A549 treated with Mapracorat at 1 μM for 4 hours (cell line): ENCODE measurements at places on chromosomes 1 and 21. TPM values are rescaled to one million over a fixed set of nuclear protein-coding genes. Genes with fewer than 3 reads are reported as not detected.

RCAN3 gene
- 11.3 to 15.8 TPM (median 14.1 TPM) in 5 replicates for total RNA-seq

MATN1 gene
- 0.11 to 0.26 TPM (median 0.17 TPM) in 4 of 5 replicates, not detected in the other for total RNA-seq

OLFML3 gene
- total RNA-seq: 3.6 to 4.2 TPM (median 3.9 TPM) in 5 replicates

SMCP gene
- not detected in 5 replicates for total RNA-seq

SLC37A1 gene
- 2.7 to 3.6 TPM (median 3.2 TPM) in 5 replicates for total RNA-seq

ISG15 gene
- 14.5 to 24.2 TPM (median 20.9 TPM) in 5 replicates for total RNA-seq

NEGR1 gene
- not detected in 5 replicates for total RNA-seq

CFHR3 gene
- total RNA-seq: 0.08 to 0.35 TPM (median 0.14 TPM) in 3 of 5 replicates, not detected in the others

EPHA2 gene
- 98.7 to 150 TPM (median 137 TPM) in 5 replicates for total RNA-seq

LAPTM5 gene
- 0.13 to 0.42 TPM (median 0.24 TPM) in 5 replicates for total RNA-seq

DISP1 gene
- 1.5 to 2.1 TPM (median 1.8 TPM) in 5 replicates for total RNA-seq

NPPA gene
- total RNA-seq: not detected in 5 replicates

CRABP2 gene
- 6.6 to 12.8 TPM (median 9.2 TPM) in 5 replicates for total RNA-seq

DHRS3 gene
- total RNA-seq: 40.3 to 55.0 TPM (median 49.1 TPM) in 5 replicates

TEX50 gene
- not detected in 5 replicates for total RNA-seq

L1TD1 gene
- not detected in 5 replicates for total RNA-seq

OR2AK2 gene
- not detected in 5 replicates for total RNA-seq

MMEL1 gene
- total RNA-seq: not detected in 5 replicates

SPRR5 gene
- total RNA-seq: not detected in 5 replicates

E2F2 gene
- total RNA-seq: 2.2 to 3.2 TPM (median 2.7 TPM) in 5 replicates

VCAM1 gene
- total RNA-seq: 0.04 to 0.09 TPM (median 0.08 TPM) in 4 of 5 replicates, not detected in the other

PEA15 gene
- 177 to 215 TPM (median 186 TPM) in 5 replicates for total RNA-seq

TFF1 gene
- 22.1 to 31.3 TPM (median 26.8 TPM) in 5 replicates for total RNA-seq

SLC35F3 gene
- 3.6 to 5.2 TPM (median 4.9 TPM) in 5 replicates for total RNA-seq

OR2T34 gene
- not detected in 5 replicates for total RNA-seq

SDC3 gene
- 7.6 to 12.9 TPM (median 10.5 TPM) in 5 replicates for total RNA-seq

KCNK1 gene
- total RNA-seq: 15.8 to 25.2 TPM (median 18.4 TPM) in 5 replicates

WDR77 gene
- total RNA-seq: 34.3 to 51.4 TPM (median 44.8 TPM) in 5 replicates

LDLRAD1 gene
- total RNA-seq: not detected in 5 replicates

RGSL1 gene
- total RNA-seq: not detected in 5 replicates
